HepG2 (cell line): ENCODE measurements at places on chromosomes 12 and 14.

GRCh38 chr12:124613151-124613585 lies 45.8 kb upstream of the NCOR2 start:
- DNase-seq, result no peak

DNA sequence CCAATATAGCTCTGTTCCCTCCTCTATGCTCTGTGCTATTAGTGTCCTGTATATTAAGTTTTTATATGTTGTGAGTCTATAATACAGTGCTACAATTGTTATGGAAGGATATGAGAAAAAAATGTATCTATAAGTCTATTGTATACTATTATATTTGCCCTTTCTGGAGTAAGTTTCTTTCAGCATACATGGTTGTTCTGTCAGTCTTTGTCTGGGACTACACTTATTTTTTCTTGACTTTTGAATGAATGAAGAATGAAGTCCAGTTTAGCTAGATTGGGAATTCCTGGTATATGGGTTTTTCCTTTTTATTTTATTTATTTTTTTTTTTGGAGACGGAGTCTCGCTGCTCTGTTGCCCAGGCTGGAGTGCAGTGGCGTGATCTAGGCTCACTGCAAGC lies 76.0 kb upstream of the DNM1L start:
- no peak for DNase-seq

GRCh38 chr12:116420227-116420880 lies 138.8 kb upstream of the MAP1LC3B2 start:
- DNase-seq, result no peak

- DNase-seq, result no peak
Observed at GRCh38 chr14:79077096-79077495, 906.9 kb downstream of the NRXN3 start.

DNA sequence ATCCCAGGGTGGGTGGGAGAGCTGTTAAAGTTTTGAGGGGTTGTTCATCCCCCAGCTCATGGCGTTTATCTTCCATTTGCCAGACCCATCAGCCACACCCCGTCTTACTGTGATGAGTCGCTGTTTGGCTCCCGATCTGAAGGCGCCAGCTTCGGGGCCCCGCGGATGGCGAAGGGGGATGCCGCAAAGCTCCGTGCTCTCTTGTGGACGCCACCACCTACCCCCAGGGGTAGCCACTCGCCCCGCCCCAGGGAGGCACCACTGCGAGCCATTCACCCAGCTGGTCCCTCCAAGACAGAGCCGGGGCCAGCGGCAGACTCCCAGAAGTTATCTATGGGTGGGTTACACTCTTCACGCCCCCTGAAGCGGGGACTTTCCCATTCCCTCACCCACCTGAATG lies 5.7 kb downstream of the RITA1 start:
- no peak for DNase-seq

- no peak for DNase-seq
Observed at GRCh38 chr12:131904346-131904745, 9.9 kb downstream of the ULK1 start.

DNA sequence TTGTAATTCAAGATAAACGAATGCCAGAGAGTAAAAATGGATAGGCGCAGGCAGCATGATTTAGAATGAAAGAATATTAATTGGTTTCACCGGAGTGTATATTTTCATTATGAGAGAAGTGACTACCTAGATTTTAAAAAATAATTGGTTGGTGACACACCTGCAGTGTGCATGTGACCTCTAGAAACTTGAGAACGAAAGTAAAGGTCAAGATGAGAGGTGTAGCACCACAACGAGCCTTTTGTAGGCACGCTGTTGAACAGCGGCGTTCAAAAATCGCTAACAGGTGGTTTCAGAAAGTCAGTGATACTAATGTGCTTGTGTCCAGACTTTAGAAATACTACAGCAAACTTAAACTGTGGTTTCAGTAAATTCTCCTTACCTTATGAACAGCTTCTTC lies 123.8 kb downstream of the NPAS3 start:
- DNase-seq, result no peak

- DNase-seq, result peak; percentile 35
Observed at GRCh38 chr14:54387328-54387727, 9.5 kb upstream of the CDKN3 start.

DNA sequence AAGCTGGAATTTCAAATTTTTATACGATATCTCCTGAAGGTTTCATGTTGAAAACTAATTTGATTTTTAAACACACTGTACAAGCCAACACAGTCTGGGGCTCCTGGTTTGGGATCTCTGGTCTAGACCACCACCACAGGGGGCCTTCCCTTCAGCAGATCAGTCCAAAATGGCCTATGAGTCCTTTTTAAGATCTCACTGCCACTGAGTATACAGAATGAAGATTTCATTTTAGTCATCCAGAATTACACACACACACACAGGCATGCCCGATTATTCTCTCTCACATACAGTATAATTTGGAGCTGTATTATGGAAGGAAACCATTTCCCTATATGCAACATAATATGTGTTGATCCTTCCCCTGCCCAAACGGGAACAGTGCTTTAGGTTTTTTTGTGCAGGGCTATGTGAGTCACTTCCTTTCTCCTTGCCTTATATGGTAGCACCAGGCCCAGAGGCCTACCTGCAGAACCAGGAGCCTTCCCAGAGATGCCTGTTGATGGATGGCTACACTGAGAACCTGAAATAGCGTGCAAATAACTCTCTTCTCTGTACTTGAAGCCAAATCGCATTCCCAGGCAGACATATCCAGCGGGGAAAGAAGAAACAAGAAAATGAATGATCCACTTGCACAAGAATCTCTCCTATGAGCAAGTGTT lies 28.1 kb upstream of the WNK1 start:
- no peak for DNase-seq

DNA sequence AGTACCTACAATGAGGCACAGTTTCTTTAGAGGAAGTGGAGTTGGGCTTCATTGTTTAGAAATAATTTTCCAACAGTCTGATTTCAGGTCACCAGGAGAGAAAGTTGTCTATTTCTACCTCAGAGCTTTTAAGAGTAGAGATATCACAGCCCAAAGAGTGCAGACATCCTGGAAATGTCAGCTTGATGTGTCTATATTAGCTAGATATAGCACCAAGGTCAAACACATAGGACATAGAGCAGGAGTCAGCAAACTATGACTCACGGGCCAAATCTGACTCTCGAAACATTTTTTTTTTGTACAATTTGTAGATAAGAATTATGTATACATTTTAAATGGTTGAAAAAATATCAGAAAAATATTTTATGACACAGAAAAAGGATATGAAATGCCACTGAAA lies 53.7 kb downstream of the KCNC2 start:
- DNase-seq, result peak; percentile 3

- DNase-seq, result no peak
Observed at GRCh38 chr14:78605897-78606500, 435.8 kb downstream of the NRXN3 start.

DNA sequence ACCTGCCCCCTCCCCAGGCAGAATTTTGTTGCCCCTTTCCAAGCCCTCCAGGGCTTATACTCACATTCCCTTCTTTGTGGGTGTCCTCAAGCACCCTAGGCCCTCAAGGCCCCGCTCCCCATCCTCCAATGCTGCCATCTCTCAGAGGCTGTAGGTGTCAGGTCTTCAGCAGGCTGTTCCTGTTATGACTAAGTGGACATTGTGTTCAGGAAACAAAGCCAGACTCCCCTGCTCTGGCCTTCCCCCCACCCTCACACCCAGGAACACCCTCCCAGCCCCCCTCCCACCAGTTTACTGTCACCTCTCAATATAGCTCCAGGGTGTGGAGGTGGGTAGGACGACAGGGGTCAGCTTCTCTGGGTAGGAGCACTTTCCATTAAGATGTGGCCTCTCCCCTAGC lies 1.4 kb upstream of the MYH6 start:
- DNase-seq, result no peak

DNA sequence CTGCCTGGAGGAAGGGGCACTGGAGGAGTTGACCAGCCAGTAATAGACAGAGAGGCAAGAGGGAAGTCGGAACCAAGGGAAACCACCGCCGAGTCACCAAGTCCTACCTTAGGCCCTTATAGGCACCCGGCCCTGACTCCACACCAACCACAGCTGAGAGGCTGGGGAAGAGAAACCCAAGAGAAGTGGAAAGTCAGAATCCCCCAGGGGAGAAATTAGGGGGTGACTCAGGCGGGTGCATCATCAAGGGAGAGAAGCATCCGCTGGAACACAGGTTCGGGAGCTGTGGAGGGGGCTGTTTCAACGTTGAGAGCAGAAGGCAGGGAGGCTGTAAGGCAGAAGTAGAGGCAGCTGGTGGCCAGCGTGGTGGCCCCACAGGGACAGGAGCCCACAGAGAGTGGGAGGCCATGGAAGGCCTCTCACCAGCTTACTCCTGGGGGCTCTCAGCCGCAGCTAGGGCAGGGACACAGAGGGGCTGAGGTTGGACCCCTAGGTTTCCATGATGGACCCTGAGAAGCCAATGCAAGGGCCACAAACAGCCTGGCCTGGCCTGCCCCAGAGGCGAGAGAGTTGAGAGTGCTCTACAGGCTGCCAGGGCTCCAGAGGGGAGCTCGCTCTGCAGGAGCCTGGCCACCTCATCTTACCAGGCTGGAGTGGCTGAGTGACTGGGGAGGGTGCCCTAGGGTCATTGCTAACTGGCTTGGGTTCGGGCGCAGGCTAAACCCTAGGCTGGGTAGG lies 1.4 kb upstream of the TRMT61A start:
- DNase-seq, result no peak

DNA sequence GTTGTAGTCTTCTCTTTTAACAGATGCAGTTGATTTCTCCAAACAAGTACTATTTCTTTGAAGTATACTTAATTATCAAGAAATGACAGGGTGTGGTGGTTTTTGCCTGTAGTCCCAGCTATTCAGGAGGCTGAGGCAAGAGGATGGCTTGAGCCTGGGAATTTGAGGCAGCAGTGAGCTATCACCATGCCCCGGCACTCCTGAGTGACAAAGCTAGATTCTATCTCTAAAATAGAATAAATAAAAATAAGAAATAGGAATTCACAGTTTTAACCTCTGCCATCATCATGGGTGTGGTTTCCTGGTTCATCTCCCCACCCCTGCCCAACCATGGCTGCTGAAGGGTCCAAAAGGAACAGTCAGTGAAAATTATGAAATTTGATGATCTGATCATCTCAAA lies 290.2 kb upstream of the FLRT2 start:
- DNase-seq, result no peak

- DNase-seq, result peak; percentile 13
Observed at GRCh38 chr14:90654831-90655276, 161.4 kb downstream of the TTC7B start.

DNA sequence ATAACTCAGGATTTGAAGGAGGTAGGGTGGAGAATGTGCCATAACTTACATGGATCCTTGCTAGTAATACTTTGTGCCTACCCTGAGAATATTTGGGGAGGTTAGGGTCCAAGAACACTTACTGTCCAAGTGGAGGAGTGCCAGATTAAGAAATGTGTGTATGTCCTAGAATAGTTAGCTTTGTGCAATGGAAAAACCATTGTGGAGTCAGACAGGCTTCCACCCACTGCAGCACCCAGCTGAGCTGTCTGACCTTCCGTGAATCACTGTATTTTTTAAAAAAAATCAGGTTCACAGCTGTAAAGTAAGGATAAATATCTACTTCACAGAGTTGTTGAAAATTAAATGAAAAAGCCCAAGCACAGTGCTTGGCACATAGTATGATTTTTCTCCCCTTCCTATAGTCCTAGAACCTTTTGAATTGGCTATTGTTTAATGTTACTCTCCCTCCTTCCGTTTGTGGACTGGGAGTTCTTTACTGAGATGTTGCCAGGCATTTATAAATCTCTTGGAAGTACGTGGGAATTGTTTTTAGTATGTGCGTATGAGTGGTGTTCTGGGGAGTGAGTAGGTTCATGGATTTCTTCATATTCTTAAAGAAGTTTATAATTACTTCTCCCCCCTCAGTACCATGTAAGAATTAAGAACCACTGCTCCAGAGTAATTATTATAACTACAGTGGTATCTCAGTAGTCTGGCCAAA lies 9.2 kb downstream of the RAB21 start:
- no peak for DNase-seq

DNA sequence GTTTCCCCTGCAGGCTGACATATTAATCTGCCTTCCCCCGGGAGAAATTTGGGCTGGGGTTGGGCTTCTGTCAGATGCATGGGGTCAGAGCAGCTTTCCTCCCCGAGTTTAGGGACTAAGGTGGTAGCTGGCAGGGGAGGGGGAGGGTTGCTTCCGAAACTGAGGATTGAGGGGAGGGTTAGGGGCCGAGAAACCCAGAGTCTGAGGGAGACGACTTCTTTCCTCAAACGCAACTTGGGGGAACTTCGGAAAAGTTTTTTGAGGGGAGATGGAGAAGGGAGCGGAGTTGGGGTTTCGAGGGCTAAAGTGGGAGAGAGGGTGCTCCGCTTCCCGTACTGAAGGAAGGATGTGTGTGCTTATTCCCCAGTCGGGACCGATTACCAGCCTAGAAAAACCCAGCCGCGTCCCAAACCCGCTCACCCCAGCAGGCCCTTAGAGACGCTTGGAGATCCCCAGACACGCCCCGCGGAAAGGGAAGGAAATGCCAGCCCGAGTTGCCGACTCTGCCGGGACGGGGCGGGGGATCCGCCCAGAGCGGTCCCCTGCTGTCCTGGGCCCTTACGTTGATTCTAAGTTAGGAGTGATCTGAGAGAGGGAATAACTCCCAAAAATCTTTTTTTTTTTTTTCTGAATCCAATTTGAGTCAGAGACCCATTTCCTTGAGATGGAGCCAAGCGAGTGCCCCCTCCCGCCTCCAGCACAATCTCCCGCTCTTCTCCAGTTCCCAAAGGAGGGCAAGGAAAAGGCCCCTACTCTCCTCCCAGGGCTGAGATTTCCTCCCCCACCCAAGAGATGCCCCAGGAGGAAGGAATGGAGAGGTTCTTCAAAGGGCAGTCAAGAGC lies 61.9 kb downstream of the SMUG1 start:
- DNase-seq, result no peak

DNA sequence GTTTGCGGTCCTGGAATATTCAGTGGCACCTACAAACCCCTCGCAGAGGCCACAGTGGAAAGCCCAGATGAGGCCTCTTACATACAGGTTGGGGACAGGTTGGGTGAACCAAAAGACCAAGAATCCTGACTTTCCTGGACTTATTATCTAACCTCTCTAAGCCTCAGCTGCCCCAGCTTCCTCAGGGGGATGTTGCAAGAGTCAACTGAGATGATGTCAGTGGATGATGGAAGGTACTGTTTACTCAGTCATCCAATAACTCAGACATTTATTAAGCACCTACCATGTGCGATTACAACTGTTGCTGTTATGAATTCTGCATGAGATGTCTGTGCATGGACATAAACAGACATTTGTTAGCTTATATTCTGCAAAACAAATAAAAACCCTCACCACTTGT lies 72.8 kb downstream of the RFX4 start:
- no peak for DNase-seq

GRCh38 chr14:97824218-97824617 lies 1027.0 kb downstream of the VRK1 start:
- DNase-seq, result no peak

- peak; percentile 78 for DNase-seq
Observed at GRCh38 chr14:54650331-54650958, 83.5 kb downstream of the SAMD4A start.
